Thoracic aorta (tissue), 2 donors: ENCODE measurements at places on chromosomes 16 and 17.
A peak's percentile ranks its signal among the peaks of the same experiment; 100 is the strongest.

GRCh38 chr16:4313563-4314531, 2.0 kb upstream of the GLIS2 start:
- H3K4me3 ChIP-seq = peak overlapping the region; percentile 20
- H3K36me3 ChIP-seq = no peaks in the 10 kb centered on the region
- peak overlapping the region; percentile 90 for H3K27ac ChIP-seq

GRCh38 chr17:80819422-80820164, 172.0 kb upstream of the CHMP6 start:
- H3K36me3 ChIP-seq = no peaks in the 10 kb centered on the region
- H3K4me3 ChIP-seq = no peak overlapping the region
- H3K27me3 ChIP-seq = no peaks in the 10 kb centered on the region
- H3K27ac ChIP-seq = no peak overlapping the region

DNA sequence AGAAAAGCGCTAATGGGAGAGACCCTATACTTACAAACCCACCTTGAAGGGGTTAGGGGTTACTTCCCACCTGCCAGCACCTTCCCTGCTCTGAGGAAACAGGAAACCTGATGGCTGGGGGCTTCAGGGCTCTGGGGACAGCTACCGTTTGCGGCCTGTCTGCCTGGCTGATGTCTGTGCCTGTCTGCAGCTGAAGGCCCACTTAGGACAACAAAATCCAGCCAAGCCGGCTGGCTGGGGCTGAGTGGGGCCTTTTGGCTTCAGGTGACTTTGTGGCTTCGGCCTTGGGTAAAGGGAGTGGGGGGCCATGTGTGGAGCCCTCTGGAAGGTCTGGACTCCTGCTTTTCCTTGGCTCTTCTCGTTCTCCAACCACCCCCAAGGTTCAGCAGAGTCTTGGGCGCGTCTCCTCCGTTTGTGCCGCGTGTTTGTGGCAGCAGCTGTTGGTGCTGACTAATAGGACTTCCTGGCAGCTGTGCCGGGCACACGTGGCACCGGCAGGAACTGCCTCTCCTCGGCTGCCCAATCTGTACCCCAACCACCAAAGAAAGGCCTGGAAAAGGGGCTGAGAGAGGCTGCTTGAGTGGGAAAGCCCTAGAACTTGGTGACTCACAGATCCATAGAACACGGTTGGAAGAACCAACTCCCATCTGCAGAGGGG, 186.7 kb downstream of the MSI2 start:
- H3K27me3 ChIP-seq = no peaks in the 10 kb centered on the region
- no peaks in the 10 kb centered on the region for H3K36me3 ChIP-seq
- peak overlapping the region; percentile 1 for H3K4me3 ChIP-seq
- peak overlapping the region; percentile 43 for H3K27ac ChIP-seq

DNA sequence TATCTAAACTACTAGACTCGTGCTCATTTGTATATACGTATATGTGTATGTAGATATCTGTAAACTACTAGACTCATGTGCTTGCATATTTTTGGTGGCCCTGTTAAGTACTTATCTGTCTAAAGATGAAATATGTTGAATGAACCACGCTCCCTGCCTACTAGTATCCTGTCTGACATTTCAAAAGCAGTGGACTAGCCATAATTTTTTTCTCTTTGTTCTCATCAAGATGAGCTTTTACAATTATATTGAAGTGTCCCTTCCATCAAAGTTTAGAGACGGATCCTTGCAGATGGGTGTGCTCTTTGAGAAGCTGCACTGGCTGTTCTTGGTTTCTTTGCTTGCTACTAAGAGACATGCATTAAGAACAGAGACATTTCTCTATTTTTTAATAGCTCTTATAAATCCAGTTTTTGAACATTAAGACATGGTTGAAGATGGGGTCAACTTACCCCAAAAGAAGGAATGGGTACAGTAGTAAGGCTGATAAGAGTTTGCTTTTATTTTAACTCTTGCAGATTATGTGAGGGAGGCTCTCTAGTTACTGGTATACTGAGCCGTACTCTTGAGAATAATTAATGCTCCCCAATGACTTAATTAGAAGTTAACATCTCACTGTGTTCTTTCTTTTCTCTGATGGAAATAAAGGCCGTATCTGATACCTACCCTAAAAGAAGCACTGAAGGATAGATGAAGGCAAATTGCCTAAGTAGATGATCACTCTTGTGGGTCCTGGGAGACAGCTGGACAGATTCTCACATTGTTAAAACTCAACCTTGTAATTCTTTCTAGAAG, 3.4 kb downstream of the CNTNAP4 start:
- H3K4me1 ChIP-seq = no peaks in the 10 kb centered on the region
- no peak overlapping the region for H3K27ac ChIP-seq
- H3K27me3 ChIP-seq = no peaks in the 10 kb centered on the region
- no peak overlapping the region for H3K4me3 ChIP-seq

DNA sequence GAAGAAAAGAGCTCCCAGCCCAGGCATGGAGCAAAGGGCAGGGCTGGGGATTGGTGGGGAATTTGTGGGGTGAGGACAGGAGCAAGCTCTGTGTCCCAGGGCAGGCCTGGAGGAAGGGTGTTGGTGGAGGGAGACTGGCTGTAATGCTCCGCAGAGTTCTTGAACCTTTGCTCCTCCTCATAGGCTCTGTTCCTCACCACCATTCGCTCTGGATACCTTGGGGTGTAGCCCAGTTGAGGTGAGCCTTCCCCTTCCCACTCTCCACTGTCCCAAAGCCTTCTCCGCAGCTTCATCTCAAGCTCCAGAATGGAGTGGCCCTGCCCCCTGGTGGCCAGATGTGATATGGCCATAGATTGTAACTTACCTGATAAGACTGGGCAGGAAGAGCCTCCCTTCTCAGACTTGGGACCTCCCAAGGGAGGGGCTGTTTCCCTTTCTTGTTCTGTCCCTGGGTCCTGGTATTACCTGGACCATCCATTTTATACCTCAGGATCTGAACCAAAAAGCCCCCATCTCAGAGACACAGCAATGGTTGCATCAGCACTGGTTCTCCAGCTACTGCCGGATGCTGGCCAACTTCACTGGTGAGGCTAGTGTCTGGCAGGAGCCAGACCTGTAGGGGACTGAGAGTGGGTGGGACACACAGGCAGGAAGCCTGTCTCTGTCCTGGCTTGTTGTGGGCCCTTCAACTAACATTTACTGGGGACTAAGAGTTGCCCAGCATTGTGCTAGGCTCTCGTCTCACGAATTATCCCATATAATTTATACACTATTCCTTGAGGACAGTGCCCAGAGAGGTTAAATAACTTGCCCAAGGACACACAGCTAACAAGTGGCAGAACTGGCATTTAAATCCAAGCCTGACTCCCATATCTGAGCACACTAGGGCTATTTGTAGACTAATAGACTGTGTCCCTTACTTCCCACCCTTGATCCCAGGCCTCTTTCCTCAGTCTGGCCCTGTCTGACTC, 19.1 kb upstream of the STAC2 start:
- no peak overlapping the region for H3K4me3 ChIP-seq
- DNase-seq = no peak
- H3K4me1 ChIP-seq = no peaks in the 10 kb centered on the region

- no peaks in the 10 kb centered on the region for H3K4me1 ChIP-seq
- no peak overlapping the region for H3K4me3 ChIP-seq
- H3K36me3 ChIP-seq = no peaks in the 10 kb centered on the region
- H3K27ac ChIP-seq = no peak overlapping the region
These were observed 56.7 kb downstream of the ZNF423 start for GRCh38 chr16:49799172-49799571.

GRCh38 chr17:48451489-48451888, 21.5 kb upstream of the SKAP1 start:
- no peak for DNase-seq
- no peaks in the 10 kb centered on the region for H3K27me3 ChIP-seq
- H3K27ac ChIP-seq = no peak overlapping the region
- no peak overlapping the region for H3K4me3 ChIP-seq
- no peaks in the 10 kb centered on the region for H3K36me3 ChIP-seq

GRCh38 chr16:86396901-86397311, 113.4 kb upstream of the FOXF1 start:
- H3K27ac ChIP-seq = no peak overlapping the region
- no peak for DNase-seq
- no peaks in the 10 kb centered on the region for H3K4me1 ChIP-seq
- H3K4me3 ChIP-seq = no peak overlapping the region

- H3K27ac ChIP-seq = no peak overlapping the region
- DNase-seq = no peak
- H3K4me3 ChIP-seq = no peak overlapping the region
- no peaks in the 10 kb centered on the region for H3K4me1 ChIP-seq
These were observed 33.8 kb downstream of the ESRP2 start for GRCh38 chr16:68202091-68202519.

- H3K27me3 ChIP-seq = no peaks in the 10 kb centered on the region
- no peak overlapping the region for H3K4me3 ChIP-seq
- H3K36me3 ChIP-seq = no peaks in the 10 kb centered on the region
- no peak overlapping the region for H3K27ac ChIP-seq
- no peak for DNase-seq
These were observed 17.0 kb downstream of the PAFAH1B1 start for GRCh38 chr17:2610195-2611175.
